H1 (cell line): ENCODE measurements at places on chromosomes 2 and 18.
A peak's percentile ranks its signal among the peaks of the same experiment; 100 is the strongest.

- peak; percentile 79 for DNase-seq
Observed at GRCh38 chr2:79670198-79670597, 157.3 kb downstream of the CTNNA2 start.

DNA sequence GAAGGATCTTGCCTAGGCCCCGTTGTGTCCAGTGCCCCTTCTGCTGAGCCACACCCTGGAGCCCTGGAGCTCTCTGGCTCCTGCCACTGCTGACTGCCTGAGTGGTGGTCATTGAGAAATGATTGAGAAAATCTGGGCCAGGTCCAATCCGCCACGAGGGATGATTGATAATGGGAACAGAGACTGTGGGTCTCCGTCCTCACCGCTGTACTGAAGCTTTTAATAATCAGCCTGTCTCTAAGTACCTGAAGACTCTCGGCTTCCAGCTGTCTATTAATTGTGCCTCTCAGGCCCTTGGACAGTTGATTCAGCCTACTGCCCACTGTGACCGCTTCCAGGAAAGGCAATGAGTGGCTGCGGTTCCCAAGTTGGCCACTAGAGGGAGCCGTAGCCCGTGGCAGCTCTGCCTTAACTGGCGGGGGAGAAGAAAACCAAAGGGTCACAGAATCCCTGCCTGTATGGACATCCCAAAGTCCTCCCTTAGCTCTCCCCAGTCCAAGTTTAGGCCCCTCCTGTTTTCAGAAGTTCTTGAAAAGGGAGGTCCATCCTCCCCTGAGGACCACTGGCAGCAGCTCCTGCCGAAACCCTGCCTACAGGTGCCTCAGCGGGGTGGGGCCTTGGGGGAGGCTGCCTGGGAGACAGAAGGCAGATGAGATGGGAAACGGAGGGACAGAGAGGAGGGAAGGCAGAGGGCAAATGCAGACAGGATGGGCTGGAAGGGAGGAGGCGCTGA lies 213.6 kb downstream of the TNS1 start:
- peak; percentile 97 for DNase-seq

- DNase-seq, result no peak
Observed at GRCh38 chr2:204923957-204924356, 378.7 kb downstream of the PARD3B start.

DNA sequence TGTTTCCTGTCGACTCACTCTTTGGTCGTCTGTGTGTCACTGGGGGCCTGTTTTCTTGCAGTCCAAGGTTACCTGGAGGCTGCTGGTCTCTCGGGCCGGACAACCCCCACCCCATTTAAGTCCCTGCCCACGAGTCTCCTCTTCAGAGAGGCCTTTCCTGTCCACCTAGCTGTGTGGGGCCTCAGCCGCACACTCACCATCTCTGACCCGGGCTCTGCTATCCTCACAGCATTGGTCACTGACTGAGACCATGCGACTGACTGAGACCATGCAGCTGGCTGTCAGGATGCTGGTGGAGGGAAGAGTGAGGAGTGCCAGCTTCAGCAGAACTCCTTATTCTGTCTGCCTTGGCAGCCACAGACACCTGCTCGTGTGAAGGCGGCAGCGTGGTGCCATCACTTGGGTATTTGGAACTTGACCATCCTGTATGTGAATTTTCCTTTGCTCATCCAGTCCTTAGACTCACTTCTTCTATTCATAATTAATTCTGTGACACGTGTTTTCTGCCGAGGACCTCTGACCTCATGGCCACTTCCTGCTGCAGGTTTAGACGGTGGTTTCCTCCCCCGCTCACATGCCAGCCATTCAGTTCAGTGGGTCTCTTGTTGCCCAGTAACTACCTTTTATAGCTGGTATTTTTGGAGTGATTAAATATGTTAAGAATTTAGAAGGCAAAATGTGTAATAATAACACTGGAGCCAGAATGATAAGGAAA lies 47.5 kb upstream of the ASB1 start:
- no peak for DNase-seq

- DNase-seq, result no peak
Observed at GRCh38 chr2:111041398-111042202, 79.1 kb upstream of the BCL2L11 start.

DNA sequence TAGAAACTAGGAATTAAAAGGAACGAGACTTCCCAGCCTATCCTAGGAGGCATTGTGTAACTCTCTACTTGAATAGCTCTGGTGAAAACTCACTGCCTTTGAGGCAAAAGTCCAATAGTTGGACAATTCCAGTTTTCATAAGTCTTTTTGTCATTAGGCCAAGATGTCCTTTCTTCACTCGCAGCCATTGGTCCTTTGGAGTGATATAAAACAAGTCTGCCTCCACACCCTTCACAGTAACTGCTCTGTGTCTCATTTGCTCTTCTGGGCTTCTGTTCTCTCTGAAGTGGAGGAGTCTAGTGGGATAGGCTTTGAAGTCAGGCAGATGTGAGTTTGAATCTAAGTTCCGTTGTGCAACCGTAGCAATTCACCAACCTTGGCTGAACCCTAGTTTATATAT lies 28.2 kb downstream of the ANTXR1 start:
- DNase-seq, result no peak
